CD4-positive, alpha-beta T cell treated with Interleukin-2 at 100 ng/mL for 4 hours (primary cell): ENCODE measurements at places on chromosomes 1 and 21.

DNA sequence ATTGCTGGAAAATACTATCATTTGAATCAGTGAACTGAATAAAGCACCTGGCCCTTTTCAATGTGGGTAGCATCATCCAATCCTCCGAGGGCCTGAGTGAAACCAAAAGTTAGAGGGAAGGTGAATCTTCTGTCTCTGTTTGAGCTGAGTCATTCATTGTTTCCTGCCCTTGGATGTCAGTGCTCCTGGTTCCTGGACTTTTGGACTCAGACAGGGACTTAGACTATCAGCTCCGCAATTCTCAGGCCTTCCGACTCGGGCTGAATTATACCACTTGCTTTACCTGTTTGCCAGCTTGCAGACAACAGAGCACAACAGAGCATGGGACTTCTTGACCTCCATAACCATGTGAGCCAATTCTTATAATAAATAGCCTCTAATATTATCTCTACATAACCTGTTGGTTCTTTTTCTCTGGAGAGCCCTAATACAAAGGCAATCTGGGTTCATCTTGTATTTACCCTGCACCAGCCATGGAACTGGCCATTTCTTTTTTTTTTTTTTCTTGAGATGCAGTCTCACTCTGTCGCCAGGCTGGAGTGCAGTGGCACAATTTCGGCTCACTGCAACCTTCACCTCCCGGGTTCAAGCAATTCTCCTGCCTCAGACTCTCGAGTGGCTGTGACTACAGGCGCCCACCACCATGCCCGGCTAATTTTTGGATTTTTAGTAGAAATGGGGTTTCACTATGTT is 19.2 kb upstream of the VASH2 start:
- no peak for DNase-seq

GRCh38 chr21:26098772-26099397 is 71.7 kb downstream of the APP start:
- no peak for DNase-seq

DNA sequence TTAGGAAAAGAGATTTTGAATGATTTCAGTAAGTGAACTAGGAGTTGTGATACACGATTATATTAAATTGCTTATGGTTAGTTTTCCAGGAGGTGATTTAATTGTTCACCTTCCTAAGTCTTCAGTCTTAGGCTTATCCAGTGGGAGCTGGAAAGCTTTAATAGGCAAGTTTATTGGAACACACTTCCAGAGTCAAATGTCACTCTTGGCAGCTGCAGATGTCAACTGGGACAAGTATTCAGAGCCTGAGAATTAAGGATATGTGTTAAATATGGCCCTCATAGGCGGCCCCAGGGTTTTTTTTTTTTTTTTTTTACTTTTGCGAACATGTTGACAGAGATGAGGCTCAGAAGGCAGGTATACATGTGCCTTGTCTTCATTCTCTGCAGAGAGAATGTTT is 29.2 kb downstream of the UCK2 start:
- DNase-seq: no peak

DNA sequence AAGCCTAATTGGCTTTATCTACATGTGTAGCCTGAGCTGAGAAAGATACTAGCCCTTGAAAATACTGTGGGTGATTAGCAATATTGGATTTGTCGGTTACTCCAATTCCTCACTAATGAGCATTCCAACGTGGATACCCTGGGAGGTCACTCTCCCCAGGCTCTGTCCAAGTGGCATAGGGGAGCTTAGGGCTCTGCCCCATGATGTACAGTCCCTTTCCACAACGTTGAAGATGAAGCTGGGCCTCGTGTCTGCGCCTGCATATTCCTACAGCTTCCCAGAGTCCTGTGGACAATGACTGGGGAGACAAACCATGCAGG is 2.6 kb downstream of the RCC1 start:
- no peak for DNase-seq

- no peak for DNase-seq
These were observed 22.8 kb downstream of the MR1 start for GRCh38 chr1:181056560-181056959.

DNA sequence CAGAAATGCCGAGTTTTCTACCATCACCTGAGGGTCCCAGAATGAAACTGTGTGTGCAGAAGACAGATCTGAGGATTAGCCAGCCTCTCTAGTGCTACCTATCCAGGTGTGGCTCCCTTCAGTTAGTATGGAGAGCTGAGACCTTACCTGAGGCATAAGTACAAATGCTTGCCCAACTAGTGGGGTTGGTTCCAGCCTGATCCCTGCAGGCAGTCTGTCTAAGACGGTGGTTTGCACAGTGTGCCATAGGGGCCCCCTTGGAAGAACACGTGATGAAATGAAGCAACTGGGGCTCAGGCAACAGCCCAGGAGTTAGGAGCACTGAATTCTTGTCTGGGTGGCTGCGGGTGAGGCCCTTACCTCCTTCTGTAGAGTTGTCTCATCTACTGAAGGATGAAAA is 15.6 kb downstream of the S100A7A start:
- DNase-seq: no peak

GRCh38 chr1:8018492-8019228 is 7.4 kb downstream of the ERRFI1 start:
- DNase-seq: no peak

GRCh38 chr1:154877370-154877974 is 7.4 kb upstream of the KCNN3 start:
- no peak for DNase-seq

- no peak for DNase-seq
These were observed 6.2 kb upstream of the C1orf105 start for GRCh38 chr1:172414331-172414730.

GRCh38 chr21:36932161-36932816 is 34.2 kb downstream of the HLCS start:
- no peak for DNase-seq

DNA sequence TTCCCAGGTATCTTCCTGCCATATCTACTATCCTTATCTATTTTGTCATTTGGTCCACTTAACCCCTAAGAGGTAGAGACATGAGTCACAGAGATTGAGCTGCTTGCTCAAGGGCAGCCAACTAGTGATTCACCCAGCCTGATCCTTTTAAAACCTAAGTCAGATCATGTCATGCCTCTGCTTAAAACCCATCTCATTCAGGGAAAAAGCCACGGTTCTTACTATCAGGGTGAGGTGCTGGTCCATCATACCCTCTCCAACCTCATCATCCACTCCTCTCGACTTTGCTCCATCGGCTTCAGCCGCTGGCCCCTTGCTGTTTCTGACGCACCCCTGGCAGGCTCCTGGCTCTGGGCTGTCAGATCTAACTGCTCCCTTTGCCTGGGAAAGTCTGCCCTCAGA is 14.4 kb upstream of the PPP1R15B start:
- DNase-seq: no peak
